ENCODE measurements at places on chromosomes 6 and 20. TPM values are rescaled to one million over a fixed set of nuclear protein-coding genes. Genes with fewer than 3 reads are reported as not detected.

DNA sequence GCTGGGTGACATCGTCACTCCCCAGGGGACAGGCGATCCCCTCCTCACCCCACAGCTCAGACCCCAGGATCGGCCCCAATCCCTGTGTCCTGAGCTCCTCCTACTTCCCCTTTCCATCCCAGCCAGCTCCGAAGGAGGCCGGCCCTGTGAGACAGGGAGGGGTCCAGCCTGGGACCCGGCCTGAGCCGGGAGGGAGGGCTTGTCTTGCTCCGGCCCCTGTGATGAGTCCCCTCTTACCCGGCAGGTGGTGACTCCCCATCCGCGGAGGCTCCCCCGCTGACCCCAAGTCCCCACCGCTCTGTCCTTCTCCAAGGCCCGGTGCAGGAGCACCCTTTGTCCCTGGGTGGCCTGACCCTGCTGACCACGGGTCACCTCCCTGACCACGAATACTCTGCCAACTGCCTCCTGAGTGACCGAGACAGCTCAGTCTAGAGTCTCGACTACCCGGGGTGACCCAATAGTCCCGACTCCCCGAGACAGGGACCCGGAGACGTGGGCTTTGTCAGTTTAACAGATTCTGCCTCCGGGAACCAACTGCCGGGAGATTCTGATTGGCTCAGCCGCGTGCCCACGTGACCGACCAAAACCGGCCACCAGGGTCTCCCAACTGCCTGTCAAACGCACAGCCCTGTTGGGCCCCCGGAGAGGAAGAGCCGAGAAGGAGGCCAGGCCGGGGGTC, 187.4 kb upstream of the PROKR2 start:
- DNase-seq: peak; percentile 46

Gene KIF25
- total RNA-seq: not detected

GRCh38 chr20:31720486-31721407, 1.9 kb downstream of the BCL2L1 start:
- peak; percentile 31 for DNase-seq

- no peak for DNase-seq
These were observed 103.9 kb upstream of the MAP7 start for GRCh38 chr6:136654086-136654485.

DNA sequence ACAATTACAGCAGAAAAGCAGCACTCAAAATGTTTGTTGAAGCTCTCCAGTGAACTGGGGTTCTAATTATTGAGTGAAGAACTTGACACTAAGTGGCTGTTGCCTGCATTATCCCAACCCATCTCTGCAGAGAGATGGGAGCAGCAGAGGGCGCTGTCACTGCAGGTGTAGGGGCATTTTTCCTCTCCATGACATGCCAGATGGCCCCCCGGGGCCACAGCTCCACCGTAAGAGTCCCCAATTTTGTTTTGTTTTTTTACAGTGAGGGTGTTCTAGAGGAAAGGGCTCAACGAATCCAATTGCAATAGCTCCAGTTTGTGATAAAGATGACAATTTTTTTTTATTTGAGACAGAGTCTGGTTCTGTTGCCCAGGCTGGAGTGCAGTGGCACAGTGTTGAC, 1.9 kb upstream of the FUCA2 start:
- DNase-seq: peak; percentile 20

- peak; percentile 39 for DNase-seq
These were observed 257.6 kb upstream of the POU3F2 start for GRCh38 chr6:98576791-98577190.

Gene OLIG3
- not detected for total RNA-seq

DNA sequence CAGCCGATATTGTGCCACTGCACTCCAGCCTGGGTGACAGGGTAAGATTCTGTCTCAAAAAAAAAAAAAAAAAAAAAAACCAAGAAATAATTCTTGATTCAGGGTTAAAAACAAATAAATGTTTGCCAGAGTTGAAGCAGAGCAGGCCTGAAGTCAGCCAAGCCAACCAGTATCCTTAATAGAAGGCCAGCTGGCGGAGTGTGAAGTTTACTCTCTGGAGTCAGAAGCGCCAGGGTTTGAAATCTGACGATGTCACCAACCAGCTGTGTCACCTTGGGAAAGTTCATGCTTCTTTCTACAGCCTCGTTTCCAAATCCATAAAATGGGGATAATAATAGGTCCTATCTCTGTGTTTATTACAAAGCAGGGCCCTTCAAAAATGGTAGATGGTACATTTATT, 73.0 kb upstream of the ENPP5 start:
- DNase-seq: no peak

- no peak for DNase-seq
These were observed 166.6 kb upstream of the TAB2 start for GRCh38 chr6:149150801-149151398.

Gene KCNK16
- total RNA-seq: not detected

GRCh38 chr20:62825986-62826645, 9.3 kb downstream of the COL9A3 start:
- DNase-seq: no peak

DNA sequence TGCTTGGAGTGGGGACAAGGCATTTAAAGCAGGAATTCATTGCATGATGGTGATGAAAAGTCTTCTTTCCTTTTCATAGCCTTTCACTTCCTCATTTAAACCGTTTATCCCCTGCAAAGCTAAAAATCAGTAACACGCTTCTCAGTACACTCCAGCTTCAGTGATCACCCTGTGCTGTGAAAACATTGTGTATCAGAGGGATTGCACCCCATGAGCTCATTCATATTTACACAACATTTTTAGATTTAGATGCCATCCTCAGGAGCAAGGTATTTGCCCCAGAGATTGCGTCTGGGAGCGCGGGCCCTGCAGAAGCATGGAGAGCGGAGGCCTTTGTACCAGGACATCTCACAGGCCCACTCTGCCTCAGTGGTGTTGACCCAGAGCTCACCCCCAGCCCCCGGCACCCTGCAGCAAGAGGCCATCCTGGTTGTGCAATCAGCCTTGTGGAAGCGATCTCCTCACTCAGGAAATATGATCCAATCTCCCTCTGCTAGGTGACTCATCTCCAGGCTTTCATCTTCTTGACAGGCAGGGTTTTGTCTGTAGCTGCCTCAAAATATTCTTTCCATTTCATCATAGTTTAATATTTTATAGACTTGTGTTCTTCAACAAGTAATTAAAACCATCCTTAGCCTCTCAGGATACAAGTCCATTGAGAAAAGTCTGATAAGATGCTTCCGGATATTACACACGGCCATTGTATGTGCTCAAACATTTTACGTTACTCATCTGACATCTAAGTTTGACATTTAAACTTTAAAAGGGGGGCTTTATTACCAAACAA, 38.9 kb upstream of the THBS2 start:
- peak; percentile 92 for DNase-seq

DNA sequence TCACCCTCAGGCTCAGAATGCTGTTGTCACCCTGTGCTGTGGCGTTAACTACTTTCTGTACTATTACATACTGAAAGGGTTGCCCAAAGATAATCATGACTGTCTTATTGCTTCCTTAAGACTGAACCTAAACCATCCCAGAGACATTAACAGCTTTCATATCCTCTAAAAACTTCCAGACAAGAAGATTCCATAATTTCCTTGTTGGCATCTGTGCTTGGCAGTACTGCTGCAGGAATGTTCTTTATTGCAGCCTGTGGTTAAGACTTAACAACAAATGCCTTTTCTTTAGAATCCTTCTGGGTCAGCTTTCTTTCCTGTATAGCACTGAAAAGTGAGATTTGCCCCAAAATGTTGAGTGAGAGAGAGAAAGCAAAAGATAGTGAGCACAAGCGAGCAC, 109.7 kb downstream of the GJA10 start:
- no peak for DNase-seq

Gene TRAM2
- total RNA-seq: 116 TPM

GRCh38 chr6:52305411-52305810, 20.9 kb upstream of the MCM3 start:
- DNase-seq: no peak

DNA sequence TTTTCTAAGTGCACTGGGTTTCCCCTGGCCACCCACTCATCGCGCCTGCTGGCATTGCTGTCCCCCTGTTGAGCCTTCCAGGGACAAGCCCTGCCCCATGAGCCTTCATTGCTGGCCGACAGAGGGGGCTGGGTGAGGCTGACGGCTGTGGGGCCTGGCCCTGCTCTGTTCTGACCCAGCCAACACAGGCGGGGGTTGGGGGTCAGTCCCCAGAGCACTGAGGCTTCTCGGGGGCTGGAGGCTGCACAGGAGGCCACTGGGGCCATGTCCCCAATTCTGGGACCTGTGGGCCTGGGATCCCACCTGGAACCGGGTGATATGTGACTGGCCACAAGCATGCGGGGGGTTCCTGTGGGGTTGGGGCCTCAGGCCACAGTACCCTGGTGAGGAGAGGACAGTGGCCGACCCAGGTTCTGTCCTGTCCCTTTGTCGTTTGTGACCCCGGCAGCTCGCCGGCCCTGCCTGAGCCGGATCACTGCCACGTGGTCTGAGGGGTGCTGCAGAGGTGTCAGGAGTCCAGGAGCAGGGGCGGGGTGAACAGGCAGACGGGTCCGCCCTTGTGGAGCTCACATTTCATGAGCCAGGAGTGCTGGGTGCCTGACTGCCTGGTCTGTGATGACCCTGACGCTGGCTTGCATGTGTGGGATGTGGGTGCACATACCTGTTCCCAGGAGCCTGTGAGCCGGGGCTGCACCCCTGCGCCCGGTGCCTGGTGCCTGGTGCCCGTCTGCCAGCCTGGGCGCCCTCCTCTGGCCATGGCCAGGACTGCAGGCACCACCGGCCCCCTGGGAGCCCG, 2.1 kb upstream of the COL20A1 start:
- peak; percentile 36 for DNase-seq

GRCh38 chr6:107819217-107819616, 4.9 kb downstream of the SCML4 start:
- no peak for DNase-seq

GRCh38 chr6:134680021-134680420, 269.9 kb downstream of the ALDH8A1 start:
- no peak for DNase-seq

Gene OR2J1
- not detected for total RNA-seq

- no peak for DNase-seq
These were observed 33.2 kb downstream of the HLA-A start for GRCh38 chr6:29975561-29975907.

GRCh38 chr6:2940010-2940850, 31.1 kb downstream of the SERPINB6 start:
- no peak for DNase-seq

- DNase-seq: peak; percentile 71
These were observed 18.5 kb downstream of the FRMD1 start for GRCh38 chr6:168060521-168060931.

DNA sequence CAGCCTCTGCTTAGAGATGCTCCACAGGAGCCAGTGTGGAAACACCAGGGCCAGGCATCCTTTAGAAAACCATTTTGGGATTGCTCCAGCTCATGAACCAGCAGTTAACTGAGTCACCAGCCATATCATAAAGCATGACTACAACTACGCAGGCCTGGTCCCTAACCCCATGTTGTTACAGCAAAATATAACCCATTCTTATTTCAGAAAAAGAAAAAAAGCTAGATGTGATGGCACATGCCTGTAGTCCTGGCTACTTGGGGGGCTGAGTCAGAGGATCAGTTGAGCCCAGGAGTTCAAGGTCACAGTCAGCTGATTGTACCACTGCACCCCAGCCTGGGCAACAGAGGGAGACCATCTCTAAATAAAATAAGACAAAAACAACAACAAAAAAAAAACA, 36.8 kb downstream of the C6orf15 start:
- DNase-seq: peak; percentile 61

DNA sequence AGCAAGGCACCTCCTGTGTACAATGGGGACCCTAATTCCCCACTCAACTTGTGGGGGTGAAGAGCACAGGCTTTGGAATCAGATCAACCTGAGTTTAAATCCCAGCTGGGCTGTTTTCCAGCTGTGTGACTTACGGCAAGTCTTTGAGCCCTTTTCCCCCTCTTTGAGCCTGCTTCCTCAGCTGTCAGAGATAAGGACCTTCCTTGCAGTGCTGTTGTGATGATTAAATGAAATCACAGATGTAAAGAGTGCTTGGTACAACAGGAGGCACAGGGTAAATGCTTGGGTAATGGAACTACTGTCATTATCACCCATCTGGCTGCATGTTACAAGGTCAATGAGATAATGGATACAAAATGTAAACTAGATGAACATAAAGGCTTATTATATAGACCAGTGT, 3.2 kb downstream of the SNX21 start:
- no peak for DNase-seq

DNA sequence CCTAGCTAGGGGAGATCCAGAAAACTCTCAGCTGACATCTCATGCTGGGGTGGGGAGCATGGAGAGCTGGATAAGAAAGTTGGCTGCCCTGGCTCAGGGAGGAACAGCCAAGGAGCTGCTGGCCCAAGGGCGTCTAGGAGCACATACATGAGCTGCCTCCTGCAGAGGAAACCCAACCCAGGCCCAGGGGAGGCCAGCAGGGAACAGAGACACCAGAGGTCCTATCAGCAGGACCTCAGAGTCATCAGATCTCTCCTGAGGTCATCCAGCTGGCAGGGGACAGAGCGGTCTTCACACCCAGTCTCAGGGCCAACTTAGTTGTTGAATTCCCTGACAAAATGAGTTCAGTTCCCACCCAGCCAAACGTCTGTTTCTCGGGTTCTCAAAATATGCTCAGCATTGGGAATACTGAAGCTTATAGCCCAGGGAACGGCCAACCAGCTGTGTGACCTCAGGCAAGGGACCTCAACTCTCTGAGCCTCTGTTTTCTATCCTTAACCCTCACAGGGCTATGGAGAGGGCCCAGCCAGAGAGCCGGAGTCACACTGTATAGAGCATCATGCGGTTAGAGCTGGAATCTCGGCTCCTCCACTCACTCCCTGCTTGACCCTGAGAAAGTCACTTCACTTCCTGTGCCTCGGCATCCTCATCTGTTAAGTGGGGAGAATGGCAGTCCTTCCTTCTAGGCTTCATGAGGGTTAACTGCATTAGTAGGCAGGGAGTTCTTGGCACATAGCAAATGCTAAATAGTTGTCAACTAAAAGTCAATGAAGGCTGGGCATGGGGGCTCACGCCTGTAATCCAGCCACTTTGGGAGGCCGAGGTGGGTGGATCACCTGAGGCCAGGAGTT, 13.8 kb downstream of the ADA start:
- DNase-seq: no peak

DNA sequence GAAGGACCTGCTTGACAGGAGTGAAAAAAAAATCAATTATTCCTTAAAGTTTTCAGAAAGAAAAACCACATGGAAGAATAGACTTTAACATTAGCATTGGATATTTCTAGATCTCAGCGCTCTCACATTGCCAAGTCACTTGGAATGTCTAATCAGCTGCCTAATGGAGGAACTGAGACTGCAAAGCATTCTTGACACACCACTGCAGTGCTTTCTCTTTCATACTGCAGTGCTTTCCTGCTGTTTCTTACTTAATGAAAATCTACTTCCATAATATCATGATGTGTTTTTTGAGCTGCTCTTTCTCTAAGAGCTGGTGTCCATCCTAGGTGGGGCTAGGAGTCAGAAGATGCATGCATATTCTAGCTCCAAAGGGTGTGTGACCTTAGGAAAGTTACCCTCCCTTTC, 20.4 kb upstream of the MCM3 start:
- peak; percentile 27 for DNase-seq
